ENCODE measurements at places on chromosomes 4 and X. TPM values are rescaled to one million over a fixed set of nuclear protein-coding genes. Genes with fewer than 3 reads are reported as not detected.

Gene SOWAHD
- 0.14 TPM for total RNA-seq

Gene TRIM60
- total RNA-seq, result not detected

Gene TMEM271
- not detected for total RNA-seq

Gene SATL1
- total RNA-seq, result not detected

Gene TMPRSS11D
- not detected for total RNA-seq

Gene BRS3
- not detected for total RNA-seq

Gene MAGEA12
- not detected for total RNA-seq

Gene GPR82
- 0.12 TPM for total RNA-seq

Gene SHOX
- not detected for total RNA-seq

Gene ACSL1
- 15.0 TPM for total RNA-seq

Gene ASMT
- total RNA-seq, result 0.54 TPM

Gene MMRN1
- total RNA-seq, result 0.10 TPM

All from activated naive CD8-positive, alpha-beta T cell treated with anti-CD3 and anti-CD28 coated beads for 36 hours (primary cell).